Activated CD8-positive, alpha-beta memory T cell treated with anti-CD3 and anti-CD28 coated beads for 1 hour (primary cell): ENCODE measurements at places on chromosomes 11 and 22.

DNA sequence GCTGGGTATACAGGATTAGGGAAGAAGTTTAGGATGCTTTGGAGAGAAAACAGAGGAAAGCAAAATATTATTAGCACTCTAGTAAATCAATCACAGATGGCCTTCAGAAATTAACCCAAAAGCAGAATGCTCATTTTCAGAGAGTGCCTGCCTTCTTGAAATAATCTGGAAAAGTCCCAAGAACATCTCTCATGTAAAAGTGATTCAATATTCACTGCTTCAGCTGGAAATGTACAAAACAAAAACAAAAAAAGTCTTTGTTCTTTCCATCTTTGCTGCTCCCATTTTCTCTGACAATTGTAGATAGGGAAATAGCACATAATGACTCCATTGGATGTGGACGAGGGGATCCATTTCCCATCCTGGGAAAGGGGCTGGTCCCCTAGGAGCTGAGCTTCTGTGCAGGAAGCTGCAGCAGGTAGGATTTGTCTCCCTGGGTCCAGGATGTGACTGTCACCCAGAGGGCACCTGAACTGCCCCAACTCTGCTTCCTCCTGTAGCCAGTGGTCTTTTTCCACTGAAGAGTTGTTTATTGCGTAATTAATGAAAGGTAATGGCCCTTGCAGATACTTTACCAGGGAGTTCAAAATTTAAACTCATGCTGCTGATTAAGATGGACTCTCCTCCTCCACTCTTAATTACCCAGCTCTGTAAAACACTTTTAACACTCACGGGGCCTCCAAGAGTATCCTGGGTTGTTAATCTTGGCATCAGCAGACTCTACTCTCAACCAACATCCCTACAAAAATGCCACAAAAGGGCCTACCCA, 57.9 kb downstream of the SC5D start:
- no peak for DNase-seq

DNA sequence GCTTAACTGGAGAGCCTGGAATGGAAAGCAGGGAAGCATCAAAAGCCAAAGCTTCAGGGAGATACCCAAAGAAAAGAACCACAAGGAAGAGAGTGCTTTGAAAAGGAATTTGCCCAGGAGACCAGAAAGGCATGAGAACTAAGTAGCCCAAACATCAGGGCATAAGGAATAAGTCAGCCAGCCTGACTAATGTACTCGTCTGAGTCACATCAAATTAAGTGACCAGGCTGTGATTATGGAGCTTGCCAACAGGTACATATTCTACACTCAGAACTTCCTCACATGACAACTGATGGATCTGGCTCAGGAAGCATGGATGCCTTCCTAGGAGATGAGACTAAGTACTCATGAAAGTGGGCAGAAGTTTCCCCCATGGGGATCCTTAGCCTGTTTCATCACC, 366.7 kb downstream of the BUD13 start:
- DNase-seq: no peak

GRCh38 chr11:2582351-2582945, 117.3 kb downstream of the KCNQ1OT1 start:
- no peak for DNase-seq

GRCh38 chr22:30247561-30247960, 1.0 kb upstream of the LIF start:
- no peak for DNase-seq

GRCh38 chr22:26321469-26321913, 107.6 kb upstream of the ASPHD2 start:
- no peak for DNase-seq

GRCh38 chr11:71248656-71249055, 3.7 kb downstream of the SHANK2 start:
- no peak for DNase-seq

DNA sequence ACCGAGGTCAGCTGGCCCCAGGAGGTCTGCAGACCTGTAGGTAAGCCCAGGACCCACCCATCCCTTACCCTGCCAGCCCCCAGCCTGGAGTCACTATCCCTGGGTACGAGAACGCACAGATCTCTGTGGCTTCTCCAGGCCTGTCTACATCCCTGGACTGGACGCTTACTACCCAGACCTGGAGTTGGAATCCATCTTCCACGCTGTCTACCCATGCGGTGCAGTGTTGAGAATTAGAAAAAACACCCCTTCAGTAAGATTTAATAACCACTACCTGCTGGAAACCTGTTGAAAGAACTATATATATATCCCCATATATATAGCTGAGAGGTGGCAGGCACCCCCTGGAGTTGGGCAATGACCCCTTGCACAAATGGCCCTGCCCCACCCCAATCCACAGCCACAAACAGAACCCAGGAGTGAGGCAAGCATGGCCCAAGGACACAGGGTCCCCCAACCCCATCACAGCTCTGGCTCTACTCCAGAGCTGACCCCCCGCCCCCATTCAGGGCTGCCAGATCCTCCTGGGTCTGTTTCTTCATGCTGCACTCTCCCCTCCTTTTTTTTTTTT, 17.7 kb upstream of the RGL4 start:
- DNase-seq: no peak

GRCh38 chr11:44002191-44003093, 45.3 kb upstream of the ACCSL start:
- no peak for DNase-seq

- DNase-seq: no peak
These were observed 1.9 kb downstream of the BLID start for GRCh38 chr11:122113836-122114825.

DNA sequence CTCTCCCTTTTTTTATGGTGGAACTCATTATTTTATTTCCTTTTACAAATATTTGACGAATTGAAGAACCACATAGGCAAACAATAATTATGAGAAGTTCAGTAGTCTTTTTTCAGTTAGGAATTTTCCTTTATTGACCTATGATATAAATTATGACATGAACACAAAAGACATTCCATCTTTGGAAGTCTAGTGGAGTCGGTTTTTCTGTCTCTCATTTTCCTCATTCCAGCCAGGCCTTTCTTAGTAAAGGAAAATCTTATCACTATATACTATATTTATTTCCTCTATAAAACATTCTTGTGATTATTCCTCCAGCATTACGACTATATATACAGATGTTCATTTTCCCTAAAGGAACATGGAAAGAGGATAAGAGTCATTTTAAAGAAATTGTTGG, 1046.1 kb downstream of the DLG2 start:
- DNase-seq: no peak

DNA sequence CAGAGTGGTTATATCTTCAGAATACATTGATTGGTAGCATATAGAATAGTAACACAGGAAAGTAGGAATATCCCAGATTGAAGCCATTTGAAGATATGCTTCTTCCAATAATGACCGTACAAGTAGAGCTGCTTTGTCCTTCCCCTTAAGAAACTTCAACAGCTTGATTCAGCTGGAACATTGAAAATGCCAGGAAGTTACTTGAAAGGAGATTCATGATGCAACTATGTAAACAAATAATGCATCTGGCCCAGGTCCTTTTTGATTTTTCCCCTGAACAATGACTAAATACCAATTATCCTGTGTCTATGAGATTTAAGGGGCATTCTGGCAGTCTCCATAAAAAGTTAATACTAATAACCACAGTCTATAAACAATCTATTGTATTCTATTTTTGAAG, 3.0 kb downstream of the DKK3 start:
- DNase-seq: no peak

DNA sequence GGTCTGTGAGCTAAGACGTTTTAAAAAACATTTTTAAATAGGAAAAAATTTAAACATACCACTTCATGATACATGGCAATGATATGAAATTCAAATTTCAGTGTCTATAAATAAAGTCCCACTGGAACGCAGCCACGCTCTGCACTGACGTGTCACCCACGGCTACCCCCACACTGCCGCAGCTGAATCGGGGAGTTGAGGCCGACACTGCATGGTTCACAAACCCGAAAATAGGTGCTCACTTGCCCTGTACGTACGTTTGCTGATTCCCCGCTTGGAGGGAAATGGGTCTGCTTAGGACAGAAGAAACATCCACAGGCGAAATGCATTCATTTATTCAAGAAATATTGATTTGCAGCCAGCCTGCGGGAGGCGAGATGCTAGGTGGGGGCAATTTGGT, 1342.3 kb downstream of the TBC1D22A start:
- DNase-seq: no peak

DNA sequence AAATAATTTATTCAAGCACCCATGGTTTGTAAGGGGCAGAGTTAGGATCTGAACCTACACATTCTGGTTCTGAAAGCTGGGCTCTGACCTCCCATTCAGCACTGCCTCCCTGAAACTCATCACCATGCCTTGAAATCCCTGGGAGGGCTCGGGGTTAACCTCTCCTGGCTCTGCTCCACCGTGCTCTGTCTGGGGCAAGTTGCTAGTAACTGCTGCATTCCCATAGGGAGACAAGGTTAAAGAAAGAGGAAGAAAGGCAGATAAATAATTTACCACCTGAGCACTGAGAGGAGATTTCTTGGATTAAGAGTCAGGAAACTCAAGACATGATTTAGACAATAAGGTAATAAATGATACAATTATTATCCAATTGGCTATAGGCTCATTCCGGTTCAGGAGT, 199.3 kb downstream of the KIF18A start:
- DNase-seq: no peak

- no peak for DNase-seq
These were observed 70.8 kb downstream of the FAT3 start for GRCh38 chr11:92295175-92296137.

DNA sequence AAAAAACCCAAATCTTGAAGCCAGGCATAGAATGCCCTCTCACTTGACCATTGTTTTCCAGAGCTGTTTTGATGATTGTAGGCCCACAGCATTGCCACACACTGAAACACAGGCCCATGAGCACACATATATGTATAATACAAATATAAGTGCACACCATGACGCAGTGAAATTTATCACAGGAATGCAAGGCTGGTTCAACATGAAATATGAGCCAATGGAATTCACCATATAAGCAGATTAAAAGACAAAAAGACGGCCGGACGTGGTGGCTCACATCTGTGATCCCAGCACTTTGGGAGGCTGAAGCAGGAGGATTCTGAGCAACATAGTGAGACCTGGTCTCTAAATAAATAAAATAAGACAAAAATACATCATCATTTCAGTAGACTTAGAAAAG, 9.4 kb upstream of the RNH1 start:
- no peak for DNase-seq

GRCh38 chr22:46229701-46230100, 20.4 kb downstream of the CDPF1 start:
- DNase-seq: no peak
